ENCODE measurements at places on chromosomes 3 and 15.

DNA sequence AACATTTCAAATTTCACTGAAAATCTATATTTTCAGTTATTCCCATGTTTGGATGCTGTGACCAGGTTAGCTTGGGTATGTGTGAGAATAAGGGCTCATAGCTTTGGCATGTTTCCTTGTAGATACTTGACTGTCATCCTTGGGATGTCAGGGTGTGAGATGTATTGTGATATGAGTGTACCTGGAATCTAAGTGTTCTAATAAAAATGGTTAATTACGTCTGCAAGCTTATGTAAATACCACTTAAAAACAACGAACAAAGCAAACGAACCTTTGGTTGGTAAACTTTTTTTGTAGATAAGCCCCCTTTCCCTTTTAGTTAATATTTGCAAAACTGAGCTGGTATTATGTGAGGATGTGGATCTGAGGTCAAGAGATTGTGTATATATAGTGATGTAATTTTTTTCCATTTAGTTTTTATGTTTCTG is 63.5 kb downstream of the FNDC3B start:
- no peak for DNase-seq

DNA sequence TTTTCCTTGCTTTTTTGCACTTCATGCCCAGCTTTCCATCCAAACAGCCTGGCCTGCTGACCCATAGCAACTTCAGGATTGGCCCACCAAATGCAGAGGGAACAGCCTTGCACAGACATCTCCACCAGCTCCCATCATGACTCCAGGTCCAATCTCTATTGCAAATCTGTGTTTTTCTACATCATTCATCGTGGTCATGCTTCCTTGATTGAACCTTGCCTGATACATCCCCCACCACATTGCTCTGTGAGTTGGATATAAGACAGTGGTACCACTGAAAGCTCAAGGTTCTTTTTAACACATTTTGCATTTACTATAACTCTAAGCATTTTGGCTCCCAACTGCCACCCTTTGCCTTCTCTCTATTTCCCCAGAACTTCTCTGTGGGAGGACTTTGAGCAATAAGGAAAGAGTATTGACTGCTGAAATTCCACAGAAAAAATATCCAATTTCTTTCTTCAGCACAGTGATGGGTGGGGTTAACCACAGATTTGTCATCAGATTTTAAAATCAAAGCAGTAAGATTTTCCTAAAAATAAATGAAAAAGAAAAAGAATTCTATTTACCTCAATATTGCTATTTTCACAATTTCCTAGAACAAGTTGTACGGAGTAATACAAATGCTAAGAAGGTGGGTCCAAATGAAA is 114.6 kb upstream of the GALNT15 start:
- no peak for DNase-seq

DNA sequence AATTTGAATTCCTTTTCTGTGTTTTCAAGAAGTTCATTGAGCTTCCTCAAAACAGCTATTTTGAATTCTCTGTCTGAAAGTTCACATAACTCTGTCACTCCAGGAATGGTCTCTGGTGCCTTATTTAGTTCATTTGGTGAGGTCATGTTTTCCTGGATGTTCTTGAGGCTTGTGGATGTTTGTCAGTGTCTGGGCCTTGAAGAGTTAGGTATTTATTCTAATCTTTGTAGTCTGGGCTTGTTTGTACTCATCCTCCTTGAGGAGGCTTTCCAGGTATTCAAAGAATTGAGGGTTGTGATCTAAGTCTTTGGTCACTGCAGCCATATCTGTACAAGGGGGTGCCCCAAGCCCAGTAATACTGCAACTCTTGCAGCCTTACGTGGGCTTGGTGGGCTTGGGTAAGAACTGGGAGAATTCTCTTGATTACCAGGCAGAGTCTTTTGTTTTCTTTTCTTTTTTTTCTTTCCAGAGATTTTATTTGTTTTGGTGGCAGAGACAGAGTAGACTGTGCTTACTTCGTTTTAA is 19.3 kb upstream of the CCNDBP1 start:
- DNase-seq = no peak

- DNase-seq = peak; percentile 18
These were observed 610.7 kb upstream of the GRM7 start for GRCh38 chr3:6250167-6250566.

- DNase-seq = no peak
These were observed 76.1 kb upstream of the DCLK3 start for GRCh38 chr3:36840453-36840921.

- DNase-seq = no peak
These were observed 46.2 kb downstream of the NEK11 start for GRCh38 chr3:131072845-131073244.

DNA sequence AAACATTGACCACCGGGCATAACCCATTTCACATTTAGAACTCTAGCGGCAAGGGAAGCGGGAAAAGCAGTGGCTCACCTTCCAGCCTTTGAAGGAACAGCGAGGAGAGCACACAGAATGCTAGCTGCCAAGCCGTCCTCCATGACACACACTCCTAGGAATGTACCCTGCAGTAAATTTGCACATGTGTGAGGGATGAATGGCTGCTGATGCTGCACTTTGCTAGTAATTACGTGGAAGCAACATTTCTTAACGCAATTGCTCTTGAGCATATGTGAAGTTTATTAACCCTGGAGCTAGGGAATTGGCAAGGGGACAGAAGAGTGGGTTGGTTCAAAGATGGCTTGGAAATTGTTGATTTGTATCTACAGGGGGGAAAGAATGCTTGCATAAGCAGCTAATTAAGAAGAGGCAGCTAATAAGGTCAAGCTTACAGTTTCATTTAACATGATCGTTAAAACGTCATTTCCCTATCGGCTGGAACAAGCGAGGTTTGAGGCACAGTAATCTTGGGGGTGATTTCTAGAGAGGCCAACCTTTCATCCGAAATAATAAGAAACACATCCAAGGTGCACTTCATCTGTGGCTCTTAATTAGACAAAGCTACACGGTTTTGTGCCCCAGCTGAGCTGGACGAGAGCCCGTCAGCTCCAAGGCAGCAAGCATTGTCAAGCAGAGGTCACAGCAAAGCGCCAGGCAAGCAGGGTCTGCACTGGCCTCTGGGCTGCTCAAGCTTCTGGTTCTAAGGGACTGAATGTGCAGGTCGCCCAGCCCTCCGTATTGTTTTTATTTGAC is 123.4 kb downstream of the CHSY1 start:
- no peak for DNase-seq

DNA sequence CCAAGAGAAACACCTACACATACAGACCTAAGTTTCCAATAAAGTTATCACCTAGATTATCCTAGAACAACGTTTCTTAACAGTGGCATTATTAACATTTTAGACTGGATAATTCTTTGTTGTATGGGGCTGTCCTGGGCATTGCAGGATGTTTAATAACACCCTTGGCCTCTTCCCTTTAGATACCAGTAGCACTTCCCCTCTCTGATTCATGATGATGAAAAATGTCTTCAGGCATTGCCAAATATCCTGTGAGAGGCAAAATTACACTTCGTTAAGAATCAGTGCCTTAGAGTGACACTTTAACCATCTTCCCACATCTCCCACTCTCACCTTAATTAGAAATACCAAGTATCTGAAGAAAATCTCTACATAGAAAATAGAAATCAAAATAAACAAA is 352.6 kb downstream of the CGGBP1 start:
- no peak for DNase-seq

GRCh38 chr15:90479656-90480055 is 50.1 kb upstream of the CRTC3 start:
- no peak for DNase-seq

- DNase-seq = no peak
These were observed 18.3 kb upstream of the GASK1A start for GRCh38 chr3:42960786-42961185.

- no peak for DNase-seq
These were observed 49.9 kb downstream of the CHRD start for GRCh38 chr3:184429786-184430185.

DNA sequence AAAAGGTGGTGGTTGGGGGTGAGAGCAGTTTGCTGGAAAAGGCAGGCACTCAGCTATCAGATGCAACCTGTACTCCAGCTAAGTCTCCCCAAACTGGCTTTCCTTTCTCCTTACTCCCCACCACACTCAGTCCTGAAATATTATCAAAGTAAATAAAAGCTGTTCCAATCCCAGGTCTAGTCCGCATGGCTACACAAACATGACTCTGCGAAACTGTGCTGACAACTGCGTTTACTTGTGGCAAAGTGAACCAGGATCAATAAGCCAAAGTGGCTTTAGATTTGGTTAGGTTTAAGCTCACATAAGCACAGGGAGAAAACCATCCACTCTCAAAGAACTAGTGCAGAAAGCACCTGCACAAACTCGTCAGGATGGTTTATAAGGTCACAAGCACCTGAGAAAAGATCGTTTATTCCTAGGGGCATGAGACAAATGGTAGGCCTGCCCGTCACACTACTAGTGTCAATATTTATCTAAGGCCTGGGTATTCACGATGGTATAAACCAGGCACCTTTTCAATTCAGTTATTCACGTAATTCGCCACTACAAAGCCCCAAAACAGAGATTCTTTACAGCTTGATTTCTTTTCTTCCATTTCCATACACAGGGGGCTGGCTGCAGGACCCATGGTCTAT is 25.3 kb downstream of the LRIG1 start:
- DNase-seq = no peak

DNA sequence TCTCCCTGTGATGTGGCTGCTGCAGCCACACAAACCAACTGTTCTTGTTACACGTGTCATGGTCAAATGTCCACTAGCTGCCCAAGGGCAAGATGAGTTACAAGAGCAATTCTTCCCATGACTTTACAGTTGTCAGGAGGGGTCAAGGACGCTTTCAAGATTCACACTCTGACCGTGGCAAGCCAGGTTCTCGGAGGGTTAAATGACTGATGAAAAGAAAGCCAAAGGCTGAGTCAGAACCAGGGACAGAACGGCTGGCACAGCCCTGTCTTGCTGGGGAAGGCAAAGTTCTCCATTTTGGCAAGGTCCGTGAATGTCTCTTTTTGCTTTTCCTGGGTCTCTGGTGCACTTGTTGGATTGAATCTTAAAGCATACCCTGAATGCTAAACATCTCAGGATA is 364.5 kb upstream of the ICE2 start:
- no peak for DNase-seq

GRCh38 chr3:38608961-38609360 is 40.5 kb downstream of the SCN5A start:
- no peak for DNase-seq

- no peak for DNase-seq
These were observed 5.6 kb downstream of the FES start for GRCh38 chr15:90889736-90890456.

GRCh38 chr15:86300390-86301125 is 220.9 kb downstream of the AGBL1 start:
- DNase-seq = no peak

DNA sequence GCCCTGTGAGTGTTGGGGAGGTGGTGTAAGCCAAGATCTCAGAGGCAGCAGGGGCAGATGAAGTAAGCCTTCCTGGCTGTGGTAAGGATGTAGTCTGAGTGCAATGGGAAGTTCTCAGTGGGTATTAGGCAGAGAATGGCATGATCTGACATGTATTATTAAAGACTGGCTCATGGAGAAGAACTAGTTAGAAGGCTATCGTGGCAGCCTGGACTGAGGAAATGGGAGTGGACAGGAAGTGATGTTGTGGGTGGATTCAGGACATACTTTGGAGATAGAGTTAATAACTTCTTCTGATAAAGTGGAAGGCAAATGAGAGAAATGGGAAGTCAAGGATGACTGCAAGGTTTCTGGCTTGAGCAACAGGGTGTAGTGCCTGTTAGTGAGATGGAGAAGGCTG is 250.9 kb upstream of the CFAP20DC start:
- no peak for DNase-seq

DNA sequence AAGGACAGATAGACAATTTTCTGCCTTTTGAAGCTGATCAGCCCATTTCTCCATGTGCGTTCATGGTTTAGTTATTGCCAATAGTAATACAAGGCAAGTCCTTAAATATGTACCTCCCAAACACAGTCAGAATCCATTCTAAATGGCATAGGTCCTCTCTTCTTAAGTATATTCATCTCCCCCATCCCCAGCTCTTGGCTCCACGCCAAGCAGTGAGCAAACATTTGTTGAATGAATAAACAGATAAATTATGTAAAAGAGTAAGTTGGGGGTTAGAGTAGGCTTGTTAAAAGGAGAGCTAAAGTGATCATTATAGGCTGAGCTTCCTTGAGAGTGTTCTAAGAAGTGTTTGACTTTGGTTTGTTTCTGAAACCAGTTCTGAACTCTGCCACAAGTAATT is 241.3 kb downstream of the ITPR1 start:
- DNase-seq = no peak

DNA sequence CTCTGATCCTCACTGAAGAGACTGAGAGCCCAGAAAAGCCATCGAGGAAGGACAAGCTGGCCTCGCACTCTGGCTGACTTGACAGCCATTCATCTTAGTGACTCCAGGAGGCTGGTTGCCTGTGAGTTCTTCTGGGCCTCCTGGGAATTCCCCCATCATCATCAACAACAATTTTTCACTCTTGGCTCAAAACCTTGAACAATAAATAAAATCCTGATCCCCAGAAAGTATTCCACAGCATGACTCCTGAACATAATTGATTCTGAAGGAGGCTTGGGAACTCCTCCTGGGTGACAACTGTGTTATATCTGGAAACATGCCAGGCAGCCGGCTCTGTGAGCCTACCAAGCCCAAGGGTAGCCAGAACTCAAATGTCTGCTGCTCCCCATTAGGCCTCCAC is 188.6 kb downstream of the SHQ1 start:
- DNase-seq = no peak

DNA sequence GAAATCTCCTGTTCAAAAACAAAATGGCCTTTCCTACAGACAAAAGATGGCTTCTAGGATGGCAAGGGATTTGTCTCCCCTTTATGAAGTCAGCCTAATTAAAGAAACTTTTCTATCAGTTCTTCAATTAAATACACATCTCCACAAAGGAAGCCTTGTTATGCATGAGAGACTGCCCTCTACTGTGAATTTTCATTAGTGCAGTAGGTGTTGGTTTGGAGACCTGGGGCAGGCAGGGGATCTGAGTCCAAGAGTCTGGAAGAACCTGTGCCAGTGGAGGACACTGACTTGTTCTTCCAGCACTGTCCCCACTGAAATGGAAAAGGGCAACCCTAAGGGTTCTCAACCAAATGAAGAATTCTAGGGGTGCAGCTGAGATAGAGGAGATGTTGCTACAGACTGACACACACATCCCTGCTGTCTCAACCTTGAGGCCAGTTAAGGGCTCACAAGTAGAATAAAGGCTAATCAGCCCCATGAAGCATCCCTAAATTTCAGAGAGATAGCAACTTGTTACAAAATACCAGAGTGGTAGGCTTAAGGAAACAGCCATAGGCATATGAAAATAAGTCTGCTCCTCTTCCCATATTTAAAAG is 174.0 kb upstream of the PRICKLE2 start:
- no peak for DNase-seq

Measured in GM19239 (cell line).